ENCODE measurements at places on chromosomes 13 and 19.

DNA sequence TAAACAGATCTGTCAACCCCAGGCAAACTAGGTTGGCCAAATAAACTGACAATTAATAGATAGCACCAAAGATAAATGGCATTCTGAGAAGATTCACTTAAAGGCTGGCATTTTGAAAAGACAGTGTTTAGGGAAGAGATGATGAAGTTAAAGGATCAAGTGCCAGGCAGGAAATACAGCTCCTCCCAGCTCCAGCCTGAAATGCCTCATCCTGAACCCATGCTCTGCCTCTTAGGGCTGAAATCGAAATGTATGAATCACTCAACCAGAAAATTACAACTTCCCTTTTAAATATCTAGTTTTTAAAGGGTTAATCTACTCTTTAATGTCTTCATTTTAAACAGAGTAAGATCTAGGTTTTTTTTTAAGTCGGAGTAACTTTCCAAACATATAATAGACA, 171.2 kb upstream of the UBL3 start:
- no peak for DNase-seq

- DNase-seq = no peak
These were observed 12.4 kb downstream of the ZNF552 start for GRCh38 chr19:57802269-57802668.

DNA sequence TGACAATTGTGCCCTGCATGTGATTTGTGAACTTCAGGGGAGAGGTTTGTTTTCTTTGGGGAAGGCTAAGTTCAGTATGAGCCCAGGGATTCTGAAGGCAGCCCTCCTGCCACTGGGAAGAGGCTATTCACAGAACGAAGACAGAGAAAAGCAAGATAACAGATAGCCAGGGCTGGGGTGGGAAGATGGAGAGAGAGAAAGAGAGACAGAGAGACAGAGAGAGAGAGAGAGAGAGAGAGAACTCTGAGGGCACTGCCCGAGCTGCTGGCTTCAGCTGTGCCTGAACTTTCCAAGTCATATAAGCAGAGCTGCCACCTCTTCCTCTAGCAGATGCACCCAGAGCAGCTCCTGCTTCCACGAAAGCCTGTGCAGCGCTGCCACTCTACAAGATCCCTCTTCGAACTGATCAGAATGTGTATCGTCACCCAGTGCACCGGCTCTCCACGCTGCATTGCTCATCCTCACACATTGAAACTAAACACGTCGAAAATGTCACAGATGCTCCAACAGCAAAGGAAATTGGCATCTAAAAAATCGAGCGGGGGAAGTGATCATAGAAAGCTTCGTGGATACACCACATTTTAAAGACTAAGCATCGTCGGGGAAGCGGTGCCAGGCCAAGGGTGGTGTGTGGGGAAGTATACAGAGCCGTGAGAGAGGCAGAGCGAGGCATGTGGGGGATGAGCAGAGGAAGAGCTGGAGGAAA, 81.8 kb upstream of the SIAH3 start:
- no peak for DNase-seq

- DNase-seq = no peak
These were observed 165.0 kb downstream of the FGF14 start for GRCh38 chr13:102236830-102237229.

GRCh38 chr19:1090731-1091543, 4.2 kb downstream of the POLR2E start:
- DNase-seq = no peak

- no peak for DNase-seq
These were observed 85.5 kb downstream of the STOML3 start for GRCh38 chr13:38905081-38905480.

DNA sequence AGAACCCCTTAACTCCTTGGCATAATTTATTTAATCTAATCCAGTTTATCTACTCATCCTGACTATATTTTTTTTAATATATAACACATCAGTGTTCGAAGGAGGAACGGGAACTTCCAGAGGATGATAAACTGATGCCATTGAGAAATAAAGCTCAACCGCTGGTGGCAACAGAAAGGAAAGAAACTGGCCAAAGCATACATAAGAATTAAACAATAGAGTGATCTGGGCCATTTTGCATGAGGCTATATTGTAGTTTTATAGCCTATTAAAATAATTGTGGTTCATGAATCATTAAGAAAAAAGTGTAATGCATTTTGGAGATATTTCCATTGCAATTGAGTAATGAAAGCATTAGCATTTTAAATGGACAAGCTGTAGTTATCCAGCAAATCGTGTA, 94.2 kb downstream of the FRY start:
- no peak for DNase-seq

DNA sequence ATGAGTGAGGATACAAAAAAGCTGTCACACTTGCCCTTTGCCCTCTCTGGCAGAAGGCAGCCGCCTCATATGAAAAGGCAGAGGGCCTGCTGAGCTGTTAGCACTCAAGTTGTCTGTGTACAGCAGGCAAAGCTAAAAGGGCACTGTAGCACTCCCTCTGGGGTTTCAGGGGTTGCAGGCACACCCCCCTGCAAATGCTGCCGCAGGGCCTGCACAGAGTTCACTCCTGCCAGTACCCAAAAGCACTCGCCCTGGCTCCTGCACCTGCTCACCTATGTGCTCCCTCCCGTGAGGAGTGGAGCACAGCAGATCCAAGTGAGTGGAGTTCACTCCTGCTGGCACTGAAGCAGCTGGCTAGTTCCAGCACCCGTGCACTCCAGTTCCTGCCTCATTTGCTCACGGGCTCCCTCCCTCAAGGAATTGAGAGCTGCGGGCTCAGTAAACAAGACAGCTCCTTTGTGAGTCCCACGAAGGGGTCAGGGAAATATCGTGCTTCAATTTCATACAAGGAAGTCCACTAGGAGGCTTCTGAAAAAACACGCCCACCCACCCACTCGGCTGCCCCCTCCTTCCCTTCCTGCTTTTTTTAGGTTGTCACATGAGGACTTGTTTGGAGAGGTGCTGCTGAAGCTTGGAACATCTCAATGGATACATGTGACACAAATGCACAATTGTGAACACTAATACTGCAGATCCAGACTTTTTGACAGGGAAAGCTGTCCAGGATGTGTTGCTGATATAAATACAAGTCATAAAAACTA, 9.9 kb upstream of the RCBTB2 start:
- no peak for DNase-seq

- DNase-seq = no peak
These were observed 44.6 kb upstream of the CCNE1 start for GRCh38 chr19:29767039-29767735.

- DNase-seq = no peak
These were observed 135.0 kb upstream of the ZNF536 start for GRCh38 chr19:30237140-30237539.

DNA sequence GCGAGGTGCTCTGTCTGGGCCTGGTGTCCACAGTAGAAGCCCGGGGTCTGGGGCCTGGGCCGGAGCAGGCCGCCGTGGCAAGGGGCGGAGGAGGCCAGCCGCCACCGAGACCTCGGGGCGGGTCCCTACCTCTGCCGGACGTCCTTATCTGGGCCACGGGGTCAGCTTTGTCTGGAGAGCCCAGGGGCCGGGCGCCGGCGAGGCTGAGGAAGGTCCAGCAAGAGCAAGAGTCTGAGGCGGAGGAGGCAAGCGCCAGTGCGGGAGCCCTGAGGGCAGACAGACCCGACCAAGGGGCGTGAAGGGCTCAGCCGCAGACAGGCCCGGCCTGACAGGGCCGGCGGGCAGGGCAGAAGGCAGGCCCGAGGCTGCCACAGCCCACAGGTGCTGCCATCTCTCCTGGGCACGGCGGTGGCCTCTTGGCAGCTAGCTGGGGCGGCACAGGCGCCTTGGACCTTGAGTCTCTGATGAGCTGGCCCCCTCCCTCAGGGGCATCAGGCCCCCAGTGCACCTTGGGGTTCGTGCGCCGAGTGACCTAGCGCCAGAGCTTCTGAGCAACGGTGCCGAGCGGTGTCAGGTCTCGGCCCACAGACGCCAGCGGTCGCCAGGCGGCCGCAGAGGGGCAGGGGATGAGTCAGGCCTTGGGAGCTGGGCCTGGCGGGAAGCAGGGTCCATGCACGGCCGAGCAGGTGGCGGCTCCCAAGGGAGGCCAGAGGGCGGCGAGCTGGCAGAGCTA, 19.1 kb upstream of the AKAP8 start:
- DNase-seq = no peak

Measured in bone marrow (tissue), 2 donors.